NCI-H446 treated with DMSO at 0.1 percent for 48 hours (cell line): ENCODE measurements at places on chromosomes 5 and 9.

DNA sequence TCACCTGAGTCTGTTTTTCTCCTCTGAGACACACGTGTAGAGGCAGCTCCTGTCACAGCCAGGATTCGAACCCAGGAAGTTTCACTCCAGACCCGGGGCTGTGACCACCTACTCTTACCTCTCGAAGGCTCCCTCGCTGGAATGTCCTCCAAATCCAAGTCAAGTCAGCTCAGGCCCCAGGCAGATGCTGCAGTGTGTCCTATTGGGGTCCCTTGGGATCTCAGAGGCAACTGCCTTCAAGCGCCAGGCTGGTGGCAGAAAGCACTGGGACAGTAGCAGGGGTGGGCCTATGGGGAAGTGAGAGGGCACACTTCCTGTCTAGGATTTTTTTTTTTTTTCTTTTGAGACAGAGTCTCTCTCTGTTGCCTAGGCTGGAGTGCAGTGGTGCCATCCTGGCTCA, 762 bp upstream of the ST6GALNAC4 start:
- DNase-seq: no peak

DNA sequence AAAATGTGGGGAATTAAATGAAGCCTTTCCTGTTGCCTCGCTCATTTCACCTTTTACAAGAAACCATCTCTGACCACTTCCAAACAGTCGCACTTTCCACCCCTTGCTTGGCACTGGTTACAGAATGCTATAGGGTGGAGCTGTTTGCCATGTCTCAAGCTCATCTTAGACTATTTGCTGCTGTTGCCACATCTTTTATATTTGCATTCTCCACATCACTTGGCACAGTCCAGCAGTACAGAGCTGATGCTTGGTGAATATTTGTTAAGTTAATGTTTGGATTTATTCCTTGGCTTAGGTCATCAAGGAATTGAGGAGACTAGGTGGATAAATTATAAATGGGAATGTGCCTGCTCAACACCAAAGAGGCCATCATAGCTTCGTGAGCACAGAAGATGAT, 53.2 kb downstream of the GNA14 start:
- DNase-seq: no peak

DNA sequence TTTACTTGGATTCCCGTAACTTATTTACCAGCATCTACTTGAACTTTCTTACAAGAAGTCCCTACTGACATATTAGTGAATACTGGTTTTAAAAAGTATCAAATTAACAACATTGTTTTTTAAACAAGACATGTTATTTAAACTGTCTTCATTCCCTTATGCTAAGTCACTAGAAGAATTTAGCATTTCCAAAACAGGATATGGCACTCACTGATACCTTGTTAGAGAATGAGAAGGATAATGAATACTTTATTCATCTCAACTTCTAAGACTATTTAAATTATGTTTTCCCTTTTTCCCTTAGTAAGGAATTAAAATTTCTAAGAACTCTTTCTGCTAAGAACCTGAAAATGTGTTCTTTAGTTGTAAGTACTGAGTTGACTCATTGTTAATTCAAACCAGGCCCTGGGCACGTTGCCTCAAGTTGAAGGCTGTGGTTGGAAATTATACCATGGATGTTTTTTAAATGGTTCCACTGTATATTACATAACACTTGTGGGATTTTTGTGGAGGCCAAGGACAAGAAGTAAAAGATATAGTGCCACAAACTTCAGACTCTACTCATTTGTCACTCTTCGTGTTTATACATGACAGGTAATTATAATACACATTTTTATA, 219.0 kb upstream of the EDIL3 start:
- no peak for DNase-seq

GRCh38 chr9:3909966-3910650, 384.3 kb upstream of the RFX3 start:
- no peak for DNase-seq

DNA sequence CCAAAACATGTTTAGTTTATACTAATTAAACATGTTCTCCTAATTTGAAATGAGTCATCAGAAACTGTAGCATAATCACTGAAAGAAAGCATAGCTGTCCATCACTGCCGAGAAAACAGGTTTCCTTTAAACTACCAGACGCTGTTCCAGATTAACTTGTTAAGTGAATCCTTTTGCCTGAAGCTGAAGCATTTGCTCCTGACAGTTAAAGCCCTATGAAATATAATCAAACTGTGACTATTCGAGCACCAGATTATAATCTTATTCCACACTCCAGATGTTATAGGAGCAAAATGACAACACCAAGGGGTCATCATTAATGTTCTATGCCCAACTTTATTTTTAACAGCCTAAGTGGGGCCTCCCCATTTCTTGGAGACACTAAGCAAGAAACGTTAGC, 86.0 kb upstream of the CTSL start:
- no peak for DNase-seq

DNA sequence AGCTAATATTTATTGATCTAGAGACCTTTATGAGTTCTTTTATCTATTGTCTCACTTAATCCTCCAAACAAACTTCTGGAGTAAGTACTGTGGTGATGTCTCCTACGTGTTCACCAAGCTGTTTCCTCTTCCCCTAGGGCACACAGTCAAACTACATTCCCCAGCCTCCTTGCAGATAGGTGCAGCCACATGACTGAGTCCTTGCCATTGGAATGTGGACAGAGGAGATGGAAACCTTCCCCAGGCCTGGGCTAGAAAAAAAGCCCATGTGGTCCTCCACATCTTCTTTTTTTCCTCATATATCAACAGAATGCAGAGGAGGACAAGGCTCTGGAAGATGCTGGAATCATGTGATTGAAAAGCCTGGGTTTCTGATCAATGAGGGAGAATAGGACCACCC, 88.0 kb downstream of the ANKRD55 start:
- DNase-seq: no peak

- no peak for DNase-seq
These were observed 34.0 kb downstream of the PIK3R1 start for GRCh38 chr5:68249520-68249919.

GRCh38 chr9:95286151-95286550, 31.4 kb downstream of the FANCC start:
- DNase-seq: no peak

DNA sequence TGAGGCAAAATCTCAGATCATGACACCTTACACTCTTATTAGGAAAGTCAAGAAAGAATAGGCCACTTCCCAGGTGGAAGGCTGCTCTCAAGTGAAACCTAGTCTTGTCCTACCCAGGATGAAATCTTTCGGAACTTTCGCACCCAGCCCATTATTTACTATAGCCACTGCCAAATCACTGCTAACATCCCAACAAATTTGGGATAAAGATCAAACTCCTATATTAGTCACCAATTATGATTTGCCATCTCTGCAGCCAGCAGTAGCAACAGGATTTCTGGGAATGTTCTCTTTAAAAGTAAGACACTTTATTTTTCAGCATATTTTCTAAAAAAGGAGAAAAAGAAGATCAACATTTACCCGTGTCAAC, 224.6 kb downstream of the GAS1 start:
- DNase-seq: no peak

GRCh38 chr9:101626295-101626694, 31.5 kb upstream of the PPP3R2 start:
- no peak for DNase-seq

- DNase-seq: no peak
These were observed 188.1 kb upstream of the PTGER4 start for GRCh38 chr5:40491644-40492043.

- DNase-seq: no peak
These were observed 65.6 kb downstream of the TLE1 start for GRCh38 chr9:81623778-81624177.

DNA sequence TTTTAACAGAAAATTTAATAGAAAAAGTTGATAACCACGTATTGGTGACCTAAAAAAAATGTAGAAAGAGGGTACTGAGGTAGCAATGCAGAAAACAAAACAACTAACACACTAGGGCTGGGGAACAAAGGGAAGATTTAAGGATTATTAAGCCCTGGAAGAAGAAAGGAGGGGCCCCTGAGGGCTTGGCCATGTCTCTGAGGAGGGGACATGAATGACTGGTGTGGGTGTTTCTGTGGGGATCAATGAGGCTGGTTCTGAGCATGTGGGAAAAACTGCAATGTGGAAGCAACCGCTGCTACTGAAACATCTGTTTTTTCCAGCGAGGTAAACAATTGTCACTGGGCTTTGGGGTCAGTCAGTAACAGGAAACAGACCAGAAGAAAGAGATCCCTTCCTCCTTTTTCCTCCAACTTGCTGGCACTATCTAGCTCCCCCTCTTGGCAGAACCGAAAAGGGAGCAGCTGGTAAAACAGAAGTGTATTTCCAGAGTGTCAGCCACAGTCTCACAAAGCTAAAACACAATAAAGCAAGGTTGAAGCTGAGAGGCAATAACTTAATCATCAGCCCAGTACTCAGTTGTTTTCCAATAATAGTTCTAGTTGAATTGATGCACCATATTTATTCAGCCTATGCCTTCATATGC, 48.3 kb downstream of the ATPSCKMT start:
- DNase-seq: no peak

GRCh38 chr5:123808461-123809380, 296.7 kb downstream of the CSNK1G3 start:
- no peak for DNase-seq

- DNase-seq: no peak
These were observed 72.3 kb downstream of the PAX5 start for GRCh38 chr9:36961561-36962325.

- DNase-seq: no peak
These were observed 2.5 kb upstream of the PIP5K1B start for GRCh38 chr9:68702493-68702892.

GRCh38 chr9:124038790-124039633, 27.4 kb downstream of the LHX2 start:
- DNase-seq: no peak

DNA sequence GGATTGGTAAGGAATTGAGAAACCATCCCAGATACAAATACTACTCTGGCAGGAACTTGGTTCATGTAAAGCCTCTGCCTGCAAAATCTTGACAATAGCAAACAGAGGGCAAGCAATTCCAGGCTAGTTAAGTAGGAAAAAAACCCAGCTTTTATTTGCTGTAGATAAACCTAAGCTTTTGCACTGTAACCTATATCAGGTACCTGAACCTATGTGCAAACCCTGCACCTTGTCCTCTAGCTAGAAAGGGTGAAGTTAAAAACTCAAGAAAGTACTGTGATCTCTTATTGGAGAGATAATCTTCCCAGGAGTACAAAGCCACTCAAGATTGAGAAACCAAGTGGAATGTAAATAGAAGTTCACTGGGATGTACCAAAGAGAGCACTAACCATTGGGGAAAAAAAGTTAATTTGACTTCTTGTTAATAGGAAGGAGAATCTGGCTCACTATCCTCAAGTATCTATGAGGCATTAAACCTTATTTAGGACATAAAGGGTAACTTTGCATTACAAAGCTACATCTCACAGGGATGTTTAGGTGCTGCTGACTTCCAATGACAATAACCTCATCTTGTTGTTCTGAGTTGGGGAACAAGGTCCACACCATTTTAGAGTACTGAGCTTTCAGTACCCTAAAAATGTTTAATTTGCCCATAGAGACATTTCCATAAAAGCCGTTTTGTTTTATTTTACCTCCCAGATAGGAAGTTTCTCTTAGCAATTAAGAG, 73.8 kb upstream of the PCA3 start:
- no peak for DNase-seq

GRCh38 chr5:90916947-90917800, 358.6 kb downstream of the ADGRV1 start:
- DNase-seq: no peak

DNA sequence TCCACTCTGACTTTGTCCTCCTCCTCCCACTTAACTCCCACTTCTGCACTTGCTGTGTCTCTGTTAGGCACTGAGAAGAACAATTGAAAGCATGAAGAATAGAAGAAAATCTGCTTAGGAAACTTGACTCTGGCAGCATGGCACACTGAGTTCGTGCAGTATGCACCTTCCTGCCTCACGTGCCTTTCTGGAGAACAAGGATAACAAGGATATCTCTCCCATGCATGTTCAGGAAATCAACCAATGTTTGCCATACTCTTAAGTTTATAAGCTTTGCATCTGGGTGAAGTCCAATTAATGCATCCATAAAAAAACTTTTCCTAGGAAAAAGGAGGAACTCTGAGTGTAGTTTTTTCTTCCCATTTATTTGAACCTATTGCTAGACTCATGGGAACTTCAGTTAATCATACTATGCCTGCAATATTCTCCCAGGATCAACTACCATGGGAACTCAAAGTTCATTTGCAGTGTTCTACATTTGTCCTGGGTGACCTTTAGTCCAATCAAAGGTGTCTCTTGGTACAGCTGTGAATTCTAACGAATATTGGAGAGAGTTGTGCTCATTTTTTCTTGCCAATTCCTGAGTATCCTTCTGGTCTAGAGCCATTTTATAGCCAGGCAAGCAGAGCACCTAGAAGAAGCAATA, 227.0 kb downstream of the ENC1 start:
- DNase-seq: no peak

GRCh38 chr5:116437922-116438578, 136.6 kb downstream of the SEMA6A start:
- DNase-seq: no peak

DNA sequence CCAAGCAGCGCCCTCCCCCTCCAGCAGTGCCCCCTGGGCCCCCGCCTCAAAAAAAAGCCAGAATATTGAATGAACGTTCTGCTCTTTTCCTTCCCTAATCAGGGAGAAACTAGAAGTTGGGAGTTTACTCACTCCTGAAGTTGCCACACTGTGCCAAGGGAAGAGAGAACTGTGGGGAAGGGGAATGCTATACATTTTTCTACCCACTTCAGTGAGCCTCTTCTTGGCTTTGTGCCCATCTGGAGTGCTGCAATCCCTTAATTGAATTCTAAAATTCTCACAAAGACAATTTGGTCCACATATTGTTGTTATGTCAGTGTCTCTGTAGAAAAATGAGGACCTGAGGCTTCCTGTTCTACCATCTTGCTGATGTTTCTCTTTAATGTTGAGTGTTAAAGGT, 443.7 kb downstream of the DIRAS2 start:
- no peak for DNase-seq

DNA sequence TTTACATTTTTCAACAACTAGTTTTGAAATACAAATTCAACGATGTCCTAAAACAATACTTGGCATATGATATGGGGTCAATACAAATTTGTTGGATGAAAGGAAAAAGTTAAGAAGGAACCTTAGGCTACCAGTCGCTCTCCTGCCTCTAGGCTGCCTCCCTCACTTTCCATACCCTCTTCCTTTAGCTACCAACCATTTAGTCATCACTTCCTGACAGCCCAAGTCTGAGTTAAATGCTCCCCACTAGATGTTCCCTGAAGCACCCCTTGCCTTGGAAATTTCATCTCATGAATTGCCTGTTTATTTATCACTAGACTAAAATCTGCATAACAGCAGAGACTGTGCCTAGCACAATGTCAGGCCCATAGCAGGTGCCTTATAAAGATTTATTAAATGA, 2.7 kb upstream of the LARS1 start:
- no peak for DNase-seq

DNA sequence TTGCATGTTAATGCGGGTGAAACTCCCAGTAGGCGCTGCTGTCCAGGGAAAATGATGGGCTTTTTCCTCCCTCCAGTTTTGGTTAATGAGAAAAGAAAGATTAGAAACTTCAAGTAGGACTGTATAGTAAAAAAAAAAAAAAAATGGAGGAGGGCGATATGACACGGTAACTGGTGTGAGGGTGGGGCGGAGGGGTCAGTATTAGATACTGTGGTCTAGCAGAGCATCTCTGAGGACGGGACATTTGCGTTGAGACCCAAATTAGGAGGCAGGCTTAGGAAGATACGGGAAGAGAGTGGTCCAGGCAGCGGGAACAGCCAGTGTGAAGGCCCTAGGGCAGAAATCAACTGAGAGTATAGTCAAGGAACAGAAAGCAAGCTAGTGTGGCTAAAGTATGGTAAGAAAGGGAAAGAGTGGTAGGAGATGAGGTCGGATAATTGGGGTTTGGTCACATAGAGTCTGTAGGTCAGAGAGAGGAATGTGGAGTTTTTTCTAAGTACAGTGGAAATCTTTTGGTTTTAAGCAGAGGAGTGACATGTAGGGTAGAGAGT, 707 bp downstream of the RMND5B start:
- DNase-seq: no peak
